Liver (tissue), 10 donors: ENCODE measurements at places on chromosomes 4 and X. TPM values are rescaled to one million over a fixed set of nuclear protein-coding genes. Genes with fewer than 3 reads are reported as not detected.

The CLIC2 gene
- 2.0 TPM for polyA plus RNA-seq

The KLHL13 gene
- 0.76 TPM for polyA plus RNA-seq

The CXorf65 gene
- polyA plus RNA-seq = not detected

The NUP54 gene
- 8.3 TPM for polyA plus RNA-seq

The KCNE5 gene
- 0.05 TPM for polyA plus RNA-seq

The OTUD6A gene
- not detected for polyA plus RNA-seq

The GRIA3 gene
- 2.8 TPM for polyA plus RNA-seq

The CXCL11 gene
- not detected for polyA plus RNA-seq

The WDFY3 gene
- polyA plus RNA-seq = 3.2 TPM

The GIMD1 gene
- not detected for polyA plus RNA-seq

The TMPRSS11E gene
- polyA plus RNA-seq = not detected

The FGF13 gene
- polyA plus RNA-seq = 0.74 TPM

The AFM gene
- 232 TPM for polyA plus RNA-seq

The PPM1K gene
- polyA plus RNA-seq = 4.1 TPM

The PLCXD1 gene
- 2.6 TPM for polyA plus RNA-seq

The ADGRG4 gene
- not detected for polyA plus RNA-seq

The HMX1 gene
- polyA plus RNA-seq = not detected

The SPANXN4 gene
- polyA plus RNA-seq = not detected

DNA sequence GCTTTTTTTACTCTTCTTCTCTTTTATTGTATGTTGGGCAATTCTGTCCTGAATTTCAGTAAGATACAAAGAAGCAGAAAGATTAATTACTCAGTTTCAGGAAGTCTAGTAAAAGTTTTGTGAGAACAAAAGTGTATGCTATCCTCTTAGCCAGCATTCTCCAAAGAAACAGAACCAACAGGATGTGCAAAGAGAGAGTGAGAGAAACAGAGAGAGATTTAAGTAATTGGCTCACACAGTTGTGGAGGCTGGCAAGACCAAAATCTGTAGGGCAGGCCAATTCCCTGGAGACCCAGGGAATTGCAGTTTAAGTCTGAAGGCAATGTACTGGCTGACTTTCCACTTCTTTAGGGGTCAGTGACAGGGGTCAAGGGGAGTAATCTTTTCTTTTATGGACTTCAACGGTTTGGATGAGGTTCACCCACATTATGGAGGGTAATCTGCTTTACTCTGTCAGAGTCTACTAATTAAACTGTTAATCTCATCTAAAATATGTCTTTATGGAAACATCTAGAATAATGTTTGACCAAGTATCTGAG, 59.2 kb upstream of the SLC39A8 start:
- no peak for DNase-seq

GRCh38 chr4:89992744-89993143, 98.1 kb downstream of the MMRN1 start:
- no peak for DNase-seq

GRCh38 chr4:23728393-23728792, 161.5 kb downstream of the PPARGC1A start:
- DNase-seq = no peak

- DNase-seq = no peak
Measured at GRCh38 chr4:80026100-80026499, 46.9 kb downstream of the ANTXR2 start.

DNA sequence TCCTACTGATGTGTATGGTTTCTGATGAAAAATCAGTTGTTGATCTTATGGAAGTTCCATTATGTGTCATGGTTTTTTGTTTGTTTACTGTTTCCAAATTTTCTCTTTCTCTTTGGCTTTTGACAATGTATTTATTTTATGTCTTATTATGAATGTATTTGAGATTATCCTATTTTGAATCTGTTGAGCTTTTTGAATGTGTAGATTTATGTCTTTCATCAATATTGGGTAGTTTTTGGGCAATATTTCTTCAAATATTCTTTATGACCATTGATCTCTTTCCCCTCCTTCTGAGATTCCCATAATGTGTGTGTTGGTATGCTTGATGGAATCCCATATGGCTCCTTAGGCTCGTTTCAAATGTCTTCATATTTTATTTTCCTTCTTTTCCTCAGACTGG, 80.5 kb upstream of the FAM47C start:
- no peak for DNase-seq

GRCh38 chr4:139018971-139019758, 3.6 kb downstream of the NOCT start:
- no peak for DNase-seq

DNA sequence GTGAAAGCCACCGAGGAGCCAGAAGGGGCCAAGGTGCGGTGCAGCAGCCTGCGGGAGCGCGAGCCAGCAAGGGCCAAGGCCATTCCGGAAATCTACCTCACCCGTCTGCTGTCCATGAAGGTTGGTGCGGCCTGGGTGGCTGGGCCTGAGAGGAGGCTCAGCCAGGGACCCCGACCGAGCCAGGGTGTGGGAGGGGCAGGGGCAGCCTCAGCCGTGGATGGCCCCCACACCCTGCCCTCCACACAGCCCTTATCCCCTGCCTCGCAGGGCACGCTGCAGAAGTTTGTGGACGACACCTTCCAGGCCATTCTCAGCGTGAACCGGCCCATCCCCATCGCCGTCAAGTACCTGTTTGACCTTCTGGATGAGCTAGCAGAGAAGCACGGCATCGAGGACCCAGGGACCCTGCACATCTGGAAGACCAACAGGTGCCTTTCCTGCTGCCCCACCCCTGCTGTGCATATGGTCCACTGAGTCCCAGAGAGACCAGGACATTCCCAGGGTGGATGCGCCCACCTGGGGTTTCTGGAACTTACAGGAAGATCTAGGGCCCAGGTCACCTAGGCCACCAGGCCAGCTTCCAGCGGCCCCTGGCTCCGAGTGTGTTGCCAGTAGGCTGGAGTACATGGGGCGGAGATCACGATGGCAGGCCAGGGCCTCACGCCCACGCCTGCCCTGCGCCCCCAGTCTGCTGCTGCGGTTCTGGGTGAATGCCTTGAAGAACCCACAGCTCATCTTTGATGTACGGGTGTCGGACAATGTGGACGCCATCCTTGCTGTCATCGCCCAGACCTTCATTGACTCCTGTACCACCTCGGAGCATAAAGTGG, 3.4 kb upstream of the SRPK3 start:
- no peak for DNase-seq

GRCh38 chr4:78529569-78530209, 21.9 kb upstream of the ANXA3 start:
- DNase-seq = no peak

DNA sequence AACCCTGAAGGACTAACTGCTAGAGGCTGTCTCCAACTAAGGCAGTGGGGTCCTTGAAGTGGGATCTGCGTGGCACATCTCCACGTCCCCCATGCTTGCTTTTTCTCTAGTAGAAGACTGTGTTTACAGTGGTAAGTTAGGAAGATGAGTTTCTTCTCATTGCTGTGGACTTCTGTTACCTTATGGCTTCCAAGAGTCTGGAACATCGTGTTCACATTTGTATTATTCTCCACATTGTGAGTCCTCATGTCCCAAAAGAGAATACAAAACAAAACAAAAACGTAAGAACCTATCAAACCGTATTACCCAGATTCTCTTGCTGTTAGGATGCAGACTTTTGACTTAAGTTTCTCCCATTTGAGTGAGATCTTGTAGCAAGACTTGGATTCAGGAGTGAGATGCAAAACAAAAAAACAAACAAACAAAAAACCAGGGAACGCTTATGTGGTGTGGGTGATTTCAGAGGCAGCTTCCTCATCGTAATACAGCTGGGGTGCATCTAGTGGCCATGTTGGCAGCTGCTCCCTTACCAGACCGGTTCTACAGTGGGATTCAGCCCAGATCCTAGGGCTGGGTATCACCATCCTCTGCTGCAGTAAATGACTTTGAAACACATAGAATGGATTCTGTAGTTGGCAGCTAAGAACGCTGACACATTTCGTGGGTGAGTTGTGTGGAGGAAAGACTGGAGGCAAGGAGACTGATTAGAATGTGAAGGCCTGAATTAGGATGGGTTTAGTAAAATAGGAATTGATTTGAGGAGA, 41.3 kb downstream of the TMEM131L start:
- no peak for DNase-seq

DNA sequence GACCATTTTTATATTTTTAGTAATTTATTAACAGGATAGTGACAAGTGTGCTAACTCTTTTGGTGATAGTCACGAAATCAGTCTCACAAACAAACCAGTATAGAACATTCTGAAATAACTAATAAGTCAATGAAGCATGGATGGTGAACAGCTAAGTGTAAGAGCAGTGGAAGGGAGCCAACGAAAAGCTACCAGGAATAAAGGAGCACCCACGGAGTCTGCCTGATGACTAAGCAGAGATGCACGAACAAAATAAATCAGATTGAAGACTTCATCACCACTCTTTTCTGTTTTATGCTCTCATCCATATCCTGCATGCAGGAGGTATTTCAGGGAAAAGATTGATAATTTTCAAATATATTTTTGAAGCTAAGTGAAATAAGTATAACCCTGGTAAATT, 891.1 kb upstream of the HS3ST1 start:
- DNase-seq = no peak

DNA sequence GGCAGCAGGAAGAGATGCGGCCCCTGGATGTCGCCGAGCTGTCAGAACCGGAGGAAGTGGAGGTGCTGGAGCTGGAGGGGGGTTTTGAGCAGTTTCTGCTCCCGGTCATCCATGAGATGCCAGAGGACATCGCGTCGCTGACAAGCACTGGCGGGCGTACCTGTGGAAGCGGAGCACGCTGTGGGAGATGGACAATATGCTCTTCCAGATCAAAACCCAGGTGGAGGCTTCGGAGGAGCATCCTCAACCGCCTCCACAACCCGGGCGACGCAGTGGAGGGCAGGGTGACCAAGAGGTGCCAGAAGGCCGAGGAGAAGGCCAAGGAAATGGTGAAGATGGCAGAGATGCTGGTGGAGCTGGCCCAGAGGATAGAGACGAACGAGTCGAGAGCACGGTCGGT, 7.6 kb upstream of the CCNQ start:
- no peak for DNase-seq

GRCh38 chr4:5373327-5373726, 322.0 kb downstream of the STK32B start:
- no peak for DNase-seq

DNA sequence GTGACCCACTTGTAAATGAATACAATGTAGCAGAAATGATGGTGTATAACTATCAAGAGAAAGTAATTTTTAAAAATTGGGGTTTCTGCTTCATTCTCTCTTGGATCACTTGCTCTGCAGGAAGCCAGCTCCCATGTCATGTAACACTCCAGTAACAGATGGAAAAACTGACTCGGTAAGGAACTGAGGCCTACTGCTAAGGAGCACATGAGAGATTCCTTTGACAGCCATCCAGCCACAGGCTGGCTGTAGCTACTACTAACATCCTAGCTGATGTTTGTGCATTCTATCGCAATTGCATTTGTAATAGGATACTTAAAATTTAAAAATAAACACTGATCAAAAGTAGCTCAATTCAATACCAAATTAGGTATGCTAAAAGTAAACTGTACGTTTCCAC, 102.3 kb upstream of the MAB21L2 start:
- DNase-seq = no peak

DNA sequence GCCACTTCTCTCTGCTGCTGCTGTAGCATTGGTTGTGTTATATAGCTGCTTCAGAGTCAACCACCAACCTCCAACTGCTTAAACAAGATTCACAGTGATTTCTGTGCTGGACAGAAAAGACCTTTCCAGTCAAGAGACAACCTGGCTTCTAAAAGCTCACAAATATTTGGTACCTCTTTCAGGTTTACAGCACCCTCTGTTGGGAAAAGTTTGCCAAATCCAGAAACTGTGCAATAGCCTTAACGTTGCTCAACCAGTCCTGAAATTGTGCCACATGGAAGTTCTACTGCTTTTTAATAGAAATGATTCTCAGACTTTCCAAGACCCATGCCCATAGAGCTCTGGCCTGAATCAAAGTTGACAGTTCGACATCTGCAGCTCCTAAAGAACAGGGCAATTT, 842.1 kb upstream of the HTR2C start:
- DNase-seq = no peak

DNA sequence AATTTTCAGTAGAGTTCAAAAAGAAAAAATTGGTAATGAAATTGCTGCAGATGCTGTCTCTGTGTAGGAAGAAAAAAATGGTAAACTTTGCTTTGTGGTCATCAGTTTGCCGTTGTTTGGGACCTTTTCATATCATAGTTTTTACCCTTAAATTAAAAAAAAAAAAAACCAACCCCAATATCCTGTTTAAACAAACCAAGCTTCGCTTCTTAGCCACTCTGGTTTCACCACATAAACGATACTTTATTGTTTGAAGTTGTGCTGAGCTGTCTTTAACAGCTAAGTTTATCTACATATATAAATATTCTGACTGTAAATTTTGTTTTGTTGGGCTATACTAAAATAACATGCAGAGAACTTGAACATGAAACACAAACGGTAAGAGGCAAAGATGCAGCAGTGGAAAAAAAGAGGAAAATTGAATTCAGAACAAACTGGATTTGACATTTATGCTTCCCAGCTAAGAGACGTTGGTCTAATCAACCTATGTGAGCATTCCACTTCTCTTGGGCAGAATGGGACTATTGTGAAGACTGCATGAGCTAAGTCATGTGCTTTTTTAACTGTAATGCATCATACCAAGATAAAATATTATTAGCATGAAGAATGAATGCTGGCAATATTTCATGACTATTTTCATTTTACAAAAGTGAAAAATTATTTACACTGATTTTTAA, 15.7 kb upstream of the H2AZ1 start:
- DNase-seq = no peak

GRCh38 chrX:129577473-129577872, 37.4 kb downstream of the OCRL start:
- no peak for DNase-seq

GRCh38 chrX:143058120-143058519, 32.4 kb downstream of the SPANXN4 start:
- no peak for DNase-seq

DNA sequence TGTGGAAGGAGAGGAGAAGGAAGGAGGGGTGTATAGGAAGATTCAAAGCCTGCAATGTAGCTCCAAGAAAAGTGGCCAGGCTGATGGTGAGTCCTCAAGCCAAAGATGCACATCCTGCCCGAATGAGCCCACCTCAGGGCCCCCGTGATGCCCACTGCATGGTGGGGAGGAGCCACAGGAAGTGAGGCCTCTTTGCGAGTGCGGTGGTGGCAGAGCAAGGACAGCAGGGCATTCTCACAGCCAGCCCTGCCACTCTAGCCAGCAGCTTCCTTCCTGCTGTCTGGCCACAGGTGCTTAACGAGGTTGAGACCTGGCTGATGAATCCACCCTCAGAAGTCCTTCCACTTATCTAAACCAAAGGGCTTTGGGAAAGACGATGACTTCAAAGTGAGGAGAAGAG, 55.8 kb downstream of the BCOR start:
- DNase-seq = no peak

- no peak for DNase-seq
Measured at GRCh38 chrX:127404161-127404560, 584.6 kb downstream of the PRR32 start.
